ENCODE measurements at places on chromosomes 3 and 15.

DNA sequence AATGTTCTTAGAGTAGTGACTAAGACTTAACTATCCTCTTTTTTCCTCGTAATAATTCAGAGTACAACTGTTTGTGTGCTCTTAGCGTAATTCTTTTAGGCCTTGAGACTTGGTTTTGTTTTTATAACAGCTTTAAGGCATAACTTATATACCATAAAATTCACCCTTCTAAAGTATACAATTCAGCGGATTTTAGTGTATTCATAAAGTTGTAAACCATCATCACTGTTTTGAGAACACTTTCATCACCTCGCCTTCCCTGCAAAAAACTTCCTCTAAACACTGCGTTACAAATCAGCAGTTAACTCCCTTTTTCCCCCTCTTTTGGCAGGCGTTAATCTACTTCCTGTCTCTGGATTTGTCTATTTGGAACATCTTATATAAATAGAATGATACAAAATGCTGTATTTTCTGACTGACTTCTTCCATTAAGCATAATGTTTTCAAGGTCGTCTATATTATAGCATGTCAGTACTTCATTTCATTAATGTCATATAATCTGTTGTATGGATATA lies 18.7 kb downstream of the DNAJC13 start:
- DNase-seq: no peak

GRCh38 chr3:49924683-49925082 lies 4.9 kb downstream of the MON1A start:
- DNase-seq: peak; percentile 68

DNA sequence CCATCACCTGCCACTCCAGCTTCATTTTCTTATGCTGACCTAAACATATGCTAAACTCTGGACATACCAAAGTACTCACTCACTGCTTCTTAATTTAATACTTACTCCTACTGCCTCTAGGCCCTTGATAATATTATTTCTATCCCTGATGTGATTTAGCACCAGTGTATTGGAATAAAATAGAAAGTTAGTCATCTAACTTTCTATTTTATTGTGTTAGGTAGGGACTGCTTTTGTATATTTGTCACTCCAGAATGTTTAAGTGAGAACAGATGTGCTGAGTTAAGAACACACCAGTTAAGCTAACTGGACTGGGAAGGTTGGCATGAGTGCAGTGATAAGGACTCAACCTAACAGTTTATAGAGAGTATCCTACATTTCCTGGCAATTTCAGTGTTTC lies 6.5 kb upstream of the CLDN16 start:
- DNase-seq: no peak

GRCh38 chr15:85097250-85097649 lies 115.6 kb downstream of the PDE8A start:
- DNase-seq: no peak

- DNase-seq: no peak
Observed at GRCh38 chr15:53203454-53203853, 413.3 kb upstream of the ONECUT1 start.

DNA sequence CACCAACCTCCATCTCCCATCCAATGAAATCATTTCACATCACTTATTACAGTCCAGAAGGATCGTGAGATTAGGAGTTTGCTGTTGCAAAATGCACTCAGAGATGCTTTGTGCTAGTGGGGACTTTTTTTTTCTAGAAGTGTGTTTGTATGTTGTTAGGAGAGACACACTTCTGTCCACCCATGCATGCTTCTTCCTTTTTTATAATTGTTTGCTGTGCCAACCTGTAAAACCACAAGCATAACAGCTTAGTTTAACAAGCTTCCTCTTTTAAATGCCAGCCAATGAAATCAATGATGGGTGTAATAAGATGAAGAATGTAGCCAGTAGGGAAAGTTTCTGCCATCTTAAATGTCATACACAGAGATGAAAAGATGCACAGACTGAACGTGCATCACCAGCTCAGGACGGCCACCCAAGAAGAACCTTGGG lies 305.6 kb upstream of the STT3B start:
- DNase-seq: no peak

DNA sequence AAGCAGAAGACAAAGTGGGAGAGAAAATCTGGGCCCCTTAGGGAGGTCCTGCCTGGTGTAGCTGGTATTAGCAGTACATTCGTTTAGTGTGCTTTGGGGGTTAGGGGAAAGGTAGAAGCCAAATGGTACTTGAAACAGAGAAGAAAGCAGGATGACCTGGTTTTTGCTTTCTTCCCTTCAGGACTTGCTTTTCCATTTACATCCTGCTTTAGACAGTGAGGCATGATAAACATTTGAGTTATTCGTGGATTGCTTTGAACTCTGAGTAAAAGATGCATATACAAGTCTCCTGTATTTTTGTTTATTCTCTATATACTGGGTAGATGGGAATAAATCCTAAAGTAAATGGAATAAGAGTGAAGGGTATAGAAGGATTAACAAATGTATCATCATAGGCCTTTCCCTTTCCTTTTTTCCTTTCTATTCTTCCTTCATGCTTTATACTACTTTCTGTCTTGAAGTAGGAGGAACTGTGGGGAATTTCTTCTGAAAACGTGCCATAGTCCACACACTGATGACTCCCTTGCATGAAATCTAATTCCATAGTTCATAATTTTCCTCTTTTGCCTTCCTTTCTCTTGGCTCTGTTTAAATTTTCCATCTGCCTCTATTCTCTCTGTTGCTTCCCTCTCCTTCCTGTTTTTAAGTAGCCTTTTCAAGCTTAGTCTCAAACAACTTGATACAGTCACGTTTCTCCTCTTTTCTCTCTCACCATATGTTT lies 139.5 kb upstream of the RBMS3 start:
- DNase-seq: no peak

DNA sequence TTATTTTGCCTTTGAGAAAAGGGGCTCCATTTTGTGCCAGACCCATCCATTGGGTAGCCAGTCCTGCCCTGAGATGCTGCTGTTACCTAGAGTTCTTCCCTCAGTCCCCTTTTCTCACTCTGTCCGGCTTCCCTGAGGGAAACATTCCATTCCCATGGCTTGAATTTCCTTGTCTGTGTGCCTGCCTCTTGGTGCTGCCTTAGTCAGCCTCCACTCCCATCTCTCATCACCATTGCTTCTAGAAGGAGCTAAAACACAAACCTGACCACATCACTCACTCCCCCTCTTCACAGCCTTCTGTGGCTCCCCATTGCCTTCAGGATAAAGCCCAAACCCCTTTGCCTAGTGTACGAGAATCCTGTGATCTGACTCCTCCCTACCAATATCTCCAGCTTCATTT lies 25.2 kb upstream of the C2CD4B start:
- DNase-seq: no peak

GRCh38 chr3:156150434-156151066 lies 30.2 kb downstream of the KCNAB1 start:
- DNase-seq: no peak

- DNase-seq: no peak
Observed at GRCh38 chr15:38171973-38172372, 80.7 kb upstream of the SPRED1 start.

GRCh38 chr3:133872781-133873180 lies 22.9 kb downstream of the RAB6B start:
- DNase-seq: no peak

All from HS-27A (cell line).